ENCODE measurements at places on chromosomes 6 and 20.

GRCh38 chr6:97102145-97102790 is 177.7 kb downstream of the KLHL32 start:
- DNase-seq: no peak

DNA sequence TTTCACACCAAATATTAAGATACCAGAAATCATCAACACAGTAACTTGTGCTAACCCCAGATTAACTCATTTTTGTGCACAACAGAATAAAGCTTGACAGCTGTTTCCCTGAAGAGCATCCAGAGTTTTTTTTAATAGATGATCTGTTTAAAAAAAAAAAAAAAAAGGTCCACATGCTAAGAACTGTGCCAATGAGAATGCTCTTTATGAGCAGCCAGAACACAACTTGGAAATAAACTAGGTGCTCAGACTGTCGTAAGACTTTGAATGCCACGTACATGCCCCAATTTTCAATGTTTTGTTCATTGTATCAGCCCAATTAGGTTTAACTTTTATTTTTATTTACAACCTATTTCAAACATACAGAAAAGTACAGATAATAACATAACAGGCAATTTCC is 47.3 kb downstream of the STAU1 start:
- no peak for DNase-seq

DNA sequence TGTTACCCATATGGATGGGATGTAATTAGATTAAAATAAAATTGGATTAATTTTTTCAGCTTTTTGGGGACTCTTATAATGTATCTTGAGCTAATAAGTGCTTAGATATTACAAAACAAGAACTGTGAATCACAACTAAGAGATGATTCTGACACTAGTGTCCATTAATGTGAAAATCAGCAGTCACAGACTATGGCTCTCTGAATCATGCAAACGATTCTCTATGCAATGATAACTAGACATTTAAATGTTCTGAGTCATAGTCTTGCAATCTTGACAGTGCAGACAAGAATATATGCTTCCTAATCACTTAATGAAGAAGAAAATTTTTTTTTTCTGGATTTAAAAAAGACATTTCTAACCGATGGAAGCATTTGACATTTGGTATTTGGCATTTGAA is 82.2 kb upstream of the OPRM1 start:
- DNase-seq: no peak

GRCh38 chr20:40639676-40640355 is 49.2 kb downstream of the MAFB start:
- DNase-seq: no peak

GRCh38 chr6:31737315-31737990 is 1.1 kb upstream of the CLIC1 start:
- DNase-seq: no peak

- no peak for DNase-seq
These were observed 6.3 kb downstream of the ADTRP start for GRCh38 chr6:11772109-11772825.

GRCh38 chr20:10329387-10330005 is 104.5 kb downstream of the MKKS start:
- DNase-seq: no peak

- DNase-seq: peak; percentile 67
These were observed 8.1 kb upstream of the PFDN4 start for GRCh38 chr20:54199721-54200176.

- no peak for DNase-seq
These were observed 39.7 kb upstream of the GJA1 start for GRCh38 chr6:121395736-121396135.

DNA sequence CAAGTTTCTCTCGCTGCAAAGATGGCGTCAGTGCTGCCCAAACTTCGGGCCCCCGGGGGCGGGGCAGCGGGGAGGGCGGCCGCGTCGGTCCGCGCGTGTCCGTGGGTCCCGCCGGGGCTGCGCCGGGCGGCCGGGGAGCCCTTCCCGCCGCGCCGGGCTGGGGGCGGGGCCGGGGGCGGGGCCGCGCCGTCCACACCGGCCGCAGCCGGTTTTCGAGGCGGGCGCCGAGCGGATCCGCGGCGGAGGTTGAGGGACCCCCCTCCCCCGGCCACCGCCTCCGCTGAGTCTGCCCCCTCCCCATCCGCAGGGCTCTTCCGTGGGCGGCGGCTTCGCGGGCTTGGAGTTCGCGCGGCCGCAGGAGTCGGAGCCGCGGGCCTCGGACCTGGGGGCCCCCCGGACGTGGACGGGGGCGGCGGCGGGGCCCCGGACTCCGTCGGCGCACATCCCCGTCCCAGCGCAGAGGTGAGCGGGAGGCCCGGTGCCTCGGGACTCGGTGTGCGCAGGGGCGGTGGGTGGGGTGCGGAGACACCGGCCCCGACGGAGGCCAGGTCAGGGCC is 572 bp downstream of the SLC2A4RG start:
- DNase-seq: peak; percentile 75

DNA sequence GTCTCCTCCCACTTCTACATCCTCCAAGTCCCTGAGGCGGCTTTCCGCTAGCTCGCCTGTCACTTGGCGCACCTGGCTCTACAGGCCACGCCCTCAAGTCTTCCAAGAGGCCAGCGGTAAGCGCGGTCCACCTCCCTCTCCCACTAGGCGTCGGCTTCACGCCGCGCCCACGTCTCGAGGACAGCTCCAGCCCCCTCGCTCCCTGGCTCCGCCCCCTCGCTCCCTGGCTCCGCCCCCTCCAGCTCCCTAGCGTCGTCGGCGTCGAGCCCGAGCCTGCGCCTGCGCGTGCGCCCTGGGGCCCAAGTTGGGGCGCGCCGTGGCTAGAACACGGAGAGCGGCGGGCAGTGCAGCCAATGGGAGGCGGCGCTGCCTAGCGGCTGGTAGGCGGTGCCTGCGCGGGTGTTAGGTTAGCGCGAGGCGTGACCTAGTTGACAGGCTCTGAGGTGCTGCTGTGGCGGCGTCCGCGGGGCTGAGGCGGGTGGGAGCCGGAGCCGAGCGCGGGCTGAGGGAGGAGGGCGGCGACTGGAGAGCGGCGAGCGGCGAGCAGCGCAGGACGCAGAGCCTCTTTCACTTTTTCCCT is at the start of gene MACROD2:
Gene MACROD2, plus strand, starts transcription at position 431 of the 580 bp plus-strand sequence.
- DNase-seq: peak; percentile 34

DNA sequence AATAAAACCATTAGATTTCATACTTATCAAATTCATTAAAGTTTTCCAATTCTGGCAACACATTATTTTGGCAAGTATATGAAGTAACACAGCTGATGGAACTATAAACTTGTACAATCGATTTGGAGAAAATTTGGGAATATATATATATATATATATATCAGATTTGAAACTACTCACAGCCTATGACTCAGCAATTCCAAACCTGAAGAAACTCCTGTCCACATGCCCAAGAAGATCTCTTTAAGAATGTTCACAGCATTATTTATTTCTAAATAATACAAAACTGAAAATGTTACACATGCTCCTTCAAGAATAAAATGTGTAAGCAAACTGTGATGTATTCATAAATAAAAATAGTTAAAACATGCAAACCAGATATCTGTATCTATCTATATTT is 270.1 kb downstream of the TFAP2A start:
- DNase-seq: no peak

DNA sequence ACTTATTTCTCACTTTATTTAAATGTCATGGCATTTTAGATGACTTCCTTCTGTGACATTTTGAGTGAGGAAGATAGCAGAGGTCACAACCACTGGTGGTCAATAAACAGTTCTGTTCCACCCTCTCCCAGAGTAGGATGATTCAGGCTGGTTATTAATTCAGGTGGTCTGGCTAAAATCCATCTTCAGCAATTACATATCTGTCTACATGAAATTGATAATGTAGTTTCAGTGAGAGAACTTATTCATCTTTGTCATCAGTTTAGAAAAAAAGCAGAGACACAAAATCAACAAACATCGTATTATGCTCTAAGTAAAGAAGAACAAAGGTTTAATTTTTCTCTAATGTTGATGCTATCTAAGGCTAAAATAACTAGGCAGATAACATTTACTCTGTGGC is 525.5 kb downstream of the TENT5A start:
- no peak for DNase-seq

DNA sequence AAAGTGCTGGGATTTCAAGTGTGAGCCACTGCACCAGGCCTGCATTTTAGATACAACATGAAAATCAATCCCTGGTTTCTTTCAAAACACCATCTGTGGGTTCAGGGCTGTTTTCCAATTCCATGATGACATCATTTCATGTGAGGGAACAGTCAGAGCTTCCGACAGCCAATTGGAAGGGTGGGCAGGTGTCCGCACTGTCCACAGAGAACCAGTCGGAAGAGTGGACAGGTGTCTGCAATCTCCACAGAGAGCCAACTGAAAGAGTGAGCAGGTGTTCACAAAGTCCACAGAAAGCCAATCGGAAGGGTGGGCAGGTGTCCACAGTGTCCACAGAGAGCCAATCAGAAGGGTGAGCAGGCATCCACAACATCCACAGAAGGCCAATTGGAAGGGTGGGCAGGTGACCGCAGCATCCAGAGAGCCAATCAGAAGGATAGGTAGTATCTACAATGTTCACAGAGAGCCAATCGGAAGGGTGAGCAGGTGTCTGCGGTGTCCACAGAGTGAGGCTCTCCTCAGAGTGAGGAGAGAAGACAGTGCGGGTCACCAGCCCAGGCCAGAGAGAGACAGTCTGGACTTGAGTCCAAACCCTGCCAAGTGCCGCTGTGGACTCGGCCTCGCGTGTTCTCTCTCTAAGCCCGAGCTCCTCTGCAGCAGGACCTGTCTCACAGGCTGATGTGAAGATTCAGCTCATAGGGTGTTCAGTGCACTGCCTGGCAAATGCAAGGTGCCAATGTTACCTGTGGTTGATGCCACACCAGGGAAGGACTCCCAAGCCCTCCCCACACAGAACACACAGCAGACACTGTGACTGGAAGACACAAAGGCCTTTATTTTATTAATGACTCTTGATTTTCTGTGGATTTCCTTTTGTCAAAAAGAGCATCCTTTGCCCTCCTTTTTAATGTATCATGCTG is 57.3 kb downstream of the DLL1 start:
- no peak for DNase-seq

DNA sequence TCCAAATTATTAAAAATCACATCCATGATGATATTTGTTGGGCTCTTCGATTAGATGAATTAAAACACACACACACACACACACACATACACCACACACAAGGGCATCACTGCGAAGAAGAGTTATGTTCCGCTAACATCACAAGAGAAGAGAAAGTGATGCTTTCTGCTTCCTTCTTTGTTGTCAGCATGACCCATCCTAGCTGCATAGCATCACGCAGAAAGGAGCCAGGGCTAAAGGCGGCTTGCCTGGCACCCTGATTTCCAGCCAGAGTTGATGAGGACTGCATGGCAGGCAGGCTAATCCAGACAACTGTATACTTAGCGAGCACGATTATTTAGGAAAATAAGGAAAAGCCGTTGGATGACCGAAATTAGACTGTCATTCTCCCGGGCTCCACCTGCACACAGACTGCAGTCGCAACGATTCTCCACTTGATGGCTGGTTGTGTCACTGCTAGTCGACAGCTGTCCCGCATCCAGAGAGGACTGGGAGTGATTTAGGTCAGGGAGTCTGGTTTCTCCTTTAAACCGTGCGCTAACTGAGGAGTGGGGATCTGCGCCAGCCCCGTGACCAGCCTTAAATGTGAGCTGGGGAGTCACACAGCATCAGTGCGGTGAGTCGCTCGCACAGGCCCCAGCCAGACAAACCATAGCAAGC is 70.6 kb upstream of the SOX4 start:
- no peak for DNase-seq

DNA sequence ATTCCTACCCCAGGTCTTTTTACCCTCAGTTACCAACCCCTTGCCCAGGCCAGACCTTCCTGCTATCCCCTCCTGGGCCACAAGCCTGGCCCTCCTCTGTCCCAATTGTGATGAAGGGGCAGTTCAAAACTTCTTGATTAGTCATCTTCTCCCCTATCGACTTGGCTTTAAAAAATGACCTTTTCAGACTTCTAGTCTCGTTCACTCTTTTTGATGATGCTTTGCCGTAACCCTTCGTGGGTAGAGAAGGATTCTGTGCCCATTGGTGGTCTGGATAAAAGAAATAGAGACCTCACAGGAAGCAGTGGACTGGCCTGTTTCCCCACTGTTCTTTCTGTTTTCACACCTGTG is 5.5 kb downstream of the VEGFA start:
- no peak for DNase-seq

DNA sequence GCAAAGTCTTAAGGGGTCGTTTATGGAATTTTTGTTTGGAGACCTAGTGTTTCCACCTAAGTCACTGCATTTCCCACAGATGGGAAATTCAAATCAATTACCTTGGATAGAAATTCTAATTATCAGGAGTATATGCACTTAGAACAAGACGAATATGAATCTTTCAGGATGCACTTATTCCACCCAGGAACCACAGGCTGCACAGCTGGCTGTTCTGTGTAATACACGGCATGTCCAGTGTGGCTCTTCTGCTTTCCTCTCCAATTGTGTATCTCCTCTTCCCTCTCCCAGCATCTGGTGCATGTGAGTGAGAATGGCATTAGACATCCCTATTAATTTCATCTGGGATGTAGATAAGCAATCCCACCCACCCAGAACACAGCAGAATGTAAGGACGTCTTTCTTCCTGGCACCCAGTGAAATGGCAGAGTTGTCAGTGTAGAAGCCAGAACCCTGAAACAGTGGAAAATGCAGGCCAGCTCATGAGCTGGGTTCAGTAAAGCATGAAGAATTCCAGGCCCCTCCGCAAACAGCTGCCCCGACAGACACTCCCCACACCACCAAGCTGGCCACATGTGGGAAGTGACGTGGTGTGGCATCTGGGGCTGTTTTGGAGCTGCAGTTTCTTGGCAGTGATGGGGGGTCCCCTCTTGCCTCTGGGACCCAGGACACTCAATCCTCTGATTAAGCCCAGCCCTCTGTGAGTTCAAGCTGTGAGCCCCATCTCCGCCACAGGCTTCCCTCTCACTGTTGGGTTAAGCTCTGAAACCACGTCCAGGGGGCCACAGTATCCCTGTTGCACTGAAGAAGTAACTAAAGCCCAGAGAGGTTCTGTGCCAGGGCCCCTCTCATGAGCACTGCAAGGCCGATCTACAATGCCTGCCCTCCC is 180.1 kb upstream of the CST7 start:
- no peak for DNase-seq

GRCh38 chr6:150813319-150813992 is 52.0 kb upstream of the MTHFD1L start:
- DNase-seq: peak; percentile 76

- no peak for DNase-seq
These were observed 36.2 kb downstream of the HLA-F start for GRCh38 chr6:29759457-29759856.

DNA sequence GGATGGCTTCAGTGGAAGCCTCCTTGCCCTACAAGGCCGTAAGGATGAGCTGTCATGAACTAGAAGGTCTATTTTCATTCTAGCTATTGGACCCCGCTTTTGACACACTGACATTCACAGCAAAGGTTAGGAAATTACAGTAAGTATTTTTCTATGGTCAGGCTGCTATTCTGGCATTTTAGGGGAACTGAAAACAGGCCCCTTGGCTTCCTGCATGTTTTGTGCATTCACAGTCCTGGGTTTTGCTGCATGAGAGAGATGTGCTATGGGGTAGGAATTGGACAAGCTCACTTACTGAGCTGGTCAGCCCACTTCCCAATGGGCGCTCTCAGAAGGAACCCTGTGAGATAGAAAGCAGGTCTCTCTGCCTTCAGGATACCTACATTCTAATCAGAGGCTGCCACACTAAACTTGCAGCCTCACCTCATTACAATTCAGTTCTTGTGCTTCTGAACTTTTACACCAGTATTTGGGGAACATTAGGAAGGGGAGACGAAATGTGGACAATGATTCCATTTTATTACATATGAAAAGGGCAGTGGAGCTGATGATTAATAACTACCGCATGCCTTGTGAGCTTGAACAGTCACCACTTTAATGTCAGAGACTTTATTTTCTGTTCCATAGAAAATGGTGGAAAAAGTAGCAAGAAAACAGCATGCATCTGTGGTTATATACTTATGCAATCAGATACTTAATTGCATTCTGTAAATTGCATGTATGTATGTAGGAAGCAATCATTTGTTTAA is 86.6 kb upstream of the TAB2 start:
- no peak for DNase-seq
